Ammon's horn (tissue), 1 donor: ENCODE measurements at places on chromosomes 1 and 21.
A peak's percentile ranks its signal among the peaks of the same experiment; 100 is the strongest.

GRCh38 chr1:238272145-238272544 lies 381.4 kb upstream of the ZP4 start:
- DNase-seq = no peak

DNA sequence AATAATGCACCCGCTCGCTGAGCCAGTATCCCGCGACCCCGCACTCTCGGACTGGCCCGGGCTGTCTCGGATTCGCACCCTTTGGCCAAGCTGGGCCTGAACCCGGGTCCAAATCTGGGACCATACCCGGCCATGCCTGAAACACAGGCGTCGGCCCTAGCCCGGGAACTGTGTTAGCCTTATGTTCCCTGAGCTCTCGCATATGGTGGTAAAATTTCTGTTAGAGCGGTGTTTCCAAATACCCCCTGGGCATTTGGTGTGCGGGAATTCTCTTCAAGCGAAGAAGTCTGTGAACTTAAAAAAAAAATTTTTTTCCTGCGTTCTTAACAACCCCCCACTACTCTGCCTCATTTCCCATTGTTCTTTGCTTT lies 3.1 kb downstream of the RNF220 start:
- DNase-seq = no peak

DNA sequence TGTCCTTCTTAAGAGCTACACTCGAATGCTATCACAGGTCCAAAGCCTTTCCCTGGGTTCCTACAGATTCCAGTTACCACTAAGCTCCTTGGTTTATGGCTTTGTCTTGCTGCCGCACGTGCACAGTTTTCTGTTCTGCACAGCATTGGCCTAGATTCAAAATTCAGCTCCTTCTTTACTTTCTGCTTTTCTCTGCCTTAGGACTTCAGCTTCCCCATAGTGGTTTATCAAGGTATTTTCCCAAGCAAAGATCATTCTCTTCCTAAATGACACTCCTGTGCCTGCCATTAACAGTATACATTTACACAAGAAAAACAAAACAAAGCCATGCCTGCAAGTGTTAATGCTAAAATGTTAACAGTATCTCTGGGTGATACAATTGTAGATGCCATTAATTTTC lies 41.8 kb downstream of the PTPRU start:
- no peak for DNase-seq

GRCh38 chr1:107442551-107442950 lies 301.7 kb downstream of the NTNG1 start:
- DNase-seq = no peak

GRCh38 chr1:109793486-109794318 lies 30.0 kb upstream of the EPS8L3 start:
- peak; percentile 69 for DNase-seq

GRCh38 chr1:92446546-92446945 lies 40.2 kb downstream of the GFI1 start:
- DNase-seq = no peak

GRCh38 chr1:61263905-61264824 lies 181.8 kb downstream of the NFIA start:
- no peak for DNase-seq

- DNase-seq = no peak
Observed at GRCh38 chr1:2617971-2618470, 14.8 kb downstream of the MMEL1 start.

- DNase-seq = no peak
Observed at GRCh38 chr1:199041173-199041914, 402.5 kb downstream of the PTPRC start.

DNA sequence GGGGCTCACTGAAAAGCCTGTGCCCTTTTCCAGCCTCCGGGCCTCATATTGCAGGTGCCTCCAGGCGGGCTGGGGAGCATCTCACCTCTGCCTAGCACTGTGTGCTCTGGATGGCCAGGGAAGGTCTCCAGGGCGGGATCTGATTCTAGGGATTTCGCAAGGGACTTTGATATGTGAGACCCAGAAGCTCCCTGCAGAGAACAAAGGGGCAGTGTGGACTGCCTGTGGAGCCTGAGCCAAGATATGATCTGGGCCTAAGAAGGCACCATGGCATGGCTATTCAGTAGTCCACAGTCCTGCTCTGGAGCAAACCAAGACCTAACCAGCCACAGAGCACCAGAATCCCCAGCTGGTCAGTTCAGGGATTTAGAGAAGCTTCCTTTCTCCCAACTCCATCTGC lies 157.2 kb downstream of the ST6GALNAC5 start:
- no peak for DNase-seq

DNA sequence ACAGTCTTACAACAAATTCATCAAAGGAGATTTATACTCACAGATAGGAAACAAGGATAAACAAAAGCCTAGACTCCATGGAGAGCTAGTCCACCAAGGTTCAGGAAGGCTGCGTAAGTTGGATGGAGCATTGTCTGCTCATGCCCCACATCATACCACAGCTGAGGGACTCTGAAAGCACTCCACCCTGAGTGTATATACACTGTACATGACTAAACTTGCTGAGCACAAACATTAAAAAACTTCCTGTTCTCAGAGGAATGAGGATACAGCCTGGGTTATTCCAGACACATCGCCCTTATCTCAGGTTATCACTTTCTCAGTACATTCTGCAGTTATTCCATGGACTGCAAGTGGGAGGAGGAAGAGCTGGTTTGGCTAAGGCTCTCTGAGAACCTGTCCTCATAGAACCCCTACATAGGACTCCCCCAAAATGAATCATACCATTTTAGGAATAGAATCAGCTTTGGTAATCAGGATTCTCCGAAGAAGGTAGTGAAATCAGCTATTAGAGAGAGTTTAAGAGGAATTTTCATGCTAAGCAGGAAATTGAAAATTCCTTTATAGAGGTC lies 58.0 kb upstream of the PRMT6 start:
- no peak for DNase-seq

GRCh38 chr1:99727575-99728185 lies 38.8 kb downstream of the FRRS1 start:
- DNase-seq = no peak

- no peak for DNase-seq
Observed at GRCh38 chr1:54764922-54765561, 719 bp upstream of the PARS2 start.

DNA sequence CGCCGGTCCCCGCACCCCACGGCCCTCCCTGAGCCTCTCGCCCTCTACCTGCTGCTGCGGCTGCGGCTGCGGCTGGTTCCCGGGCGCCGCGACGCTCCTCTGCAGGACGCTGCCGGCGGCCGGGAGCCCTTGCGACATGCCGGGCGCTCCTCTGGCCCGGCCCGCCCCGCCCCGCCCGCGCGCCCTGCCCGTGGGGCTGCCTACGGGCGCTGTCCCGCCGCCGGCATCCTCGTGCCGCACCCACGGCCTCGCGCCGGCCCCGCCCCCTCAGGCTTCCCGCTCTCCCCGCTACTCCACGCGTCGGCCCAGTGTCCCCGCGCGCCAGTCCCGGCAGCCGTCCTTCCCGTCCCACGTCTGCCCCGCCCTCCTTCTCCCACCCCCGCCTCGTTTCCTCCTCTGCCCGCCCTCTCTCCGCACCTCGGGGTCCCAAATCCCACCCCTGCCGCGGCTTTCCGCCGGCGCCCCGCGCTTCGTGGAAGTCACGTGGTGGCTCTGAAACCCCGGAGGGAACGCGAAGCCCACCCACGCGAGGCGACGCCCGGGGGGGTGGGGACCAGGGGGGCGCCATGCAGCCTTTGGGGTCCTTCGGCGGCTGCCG lies at the start of gene BATF3:
BATF3 (minus strand) TSS at position 216 of the 598 bp plus-strand sequence; CDS start at position 138, 78 bp downstream.
- DNase-seq = peak; percentile 25

DNA sequence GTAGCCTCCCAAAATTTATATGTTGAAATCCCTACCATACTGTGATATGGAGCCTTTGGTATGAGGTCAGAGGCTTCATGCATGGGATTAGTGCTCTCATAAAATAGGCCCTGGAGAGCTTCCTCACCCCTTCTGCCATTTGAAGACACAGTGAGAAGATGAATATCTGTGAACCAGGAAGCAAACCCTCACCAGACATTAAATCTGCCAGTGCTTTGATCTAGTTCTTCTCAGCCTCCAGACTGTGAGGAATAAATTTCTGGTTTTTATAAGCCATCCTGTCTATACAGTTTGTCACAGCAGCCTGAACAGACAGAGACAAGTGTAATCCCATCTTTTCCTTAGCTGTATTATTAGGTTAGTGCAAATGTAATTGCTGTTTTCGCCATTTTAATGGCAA lies 88.4 kb downstream of the OLFML2B start:
- DNase-seq = no peak

DNA sequence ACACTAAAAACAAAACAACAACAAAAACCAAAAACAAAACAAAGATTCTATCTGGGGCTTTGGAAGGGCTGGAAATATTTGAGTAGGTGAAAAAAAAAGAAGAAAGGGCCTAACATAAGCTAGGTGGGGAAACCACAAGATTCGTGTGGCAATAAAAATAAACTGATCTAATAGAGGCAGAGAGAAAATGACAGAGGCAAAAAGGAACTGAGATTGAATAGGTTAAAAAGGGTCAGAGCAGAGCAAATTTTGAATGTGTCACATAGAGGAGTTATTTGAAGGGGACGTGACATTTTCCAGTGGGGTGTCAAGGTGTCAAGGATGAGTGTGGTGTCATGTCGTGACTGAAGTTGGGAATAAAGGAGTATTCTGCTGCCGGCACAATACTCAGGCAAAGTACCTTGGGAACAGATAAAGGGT lies 65.2 kb upstream of the RALGPS2 start:
- no peak for DNase-seq

DNA sequence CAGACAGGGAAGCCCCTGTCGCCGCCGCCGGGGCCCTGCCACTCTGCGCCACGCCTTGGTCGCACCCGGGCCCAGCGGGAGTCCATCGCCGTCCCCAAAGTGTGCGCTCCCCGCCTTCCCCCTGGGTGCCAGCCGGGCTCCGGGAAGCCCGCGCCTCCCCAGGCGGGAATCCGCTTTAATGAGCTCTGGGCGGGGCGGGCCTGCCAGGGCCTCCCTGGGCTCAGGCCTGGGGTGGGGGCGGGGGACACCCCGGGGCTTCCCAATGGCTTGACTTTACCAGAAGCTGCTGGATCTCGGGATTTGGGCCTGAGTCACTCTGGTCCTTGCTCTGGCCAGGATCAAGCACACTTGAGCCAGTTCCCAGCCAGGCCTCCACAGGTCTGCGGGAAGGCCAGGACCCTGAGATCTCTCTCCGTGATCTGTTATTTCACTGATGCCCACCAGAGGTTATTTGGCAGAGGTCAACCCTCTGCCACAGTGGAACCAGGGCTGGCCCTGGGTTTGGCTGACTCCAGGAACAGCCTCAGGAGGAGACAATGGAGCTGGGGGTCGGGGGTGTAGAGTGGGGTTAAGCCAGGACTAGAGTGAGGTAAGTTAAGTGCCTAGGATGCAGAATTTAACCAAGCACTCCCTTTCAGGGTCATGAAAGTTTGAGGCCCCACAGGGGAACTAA lies 178.4 kb upstream of the EDN2 start:
- DNase-seq = no peak

DNA sequence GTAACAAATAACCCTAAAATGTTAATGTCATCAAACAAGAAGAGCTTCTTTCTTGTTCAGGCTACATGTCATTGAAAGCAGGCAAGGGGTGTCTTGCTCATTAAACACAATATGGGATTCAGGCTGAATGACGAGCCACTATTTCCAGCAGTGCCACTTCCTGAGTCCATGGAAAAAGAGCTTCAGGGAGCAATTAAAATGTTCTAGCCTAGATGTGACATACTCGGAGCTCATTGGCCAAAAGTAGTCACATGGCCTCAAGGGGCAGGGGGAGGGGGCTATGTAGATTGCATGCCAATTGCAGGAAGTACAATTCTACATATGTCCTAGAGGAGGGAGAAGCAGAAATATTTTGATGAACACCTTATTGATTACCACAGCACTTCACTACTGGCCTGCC lies 685.3 kb upstream of the ADGRL2 start:
- no peak for DNase-seq

- no peak for DNase-seq
Observed at GRCh38 chr1:179813626-179814545, 63.7 kb downstream of the TOR1AIP2 start.

- DNase-seq = no peak
Observed at GRCh38 chr21:41953249-41953830, 478 bp downstream of the C2CD2 start.

DNA sequence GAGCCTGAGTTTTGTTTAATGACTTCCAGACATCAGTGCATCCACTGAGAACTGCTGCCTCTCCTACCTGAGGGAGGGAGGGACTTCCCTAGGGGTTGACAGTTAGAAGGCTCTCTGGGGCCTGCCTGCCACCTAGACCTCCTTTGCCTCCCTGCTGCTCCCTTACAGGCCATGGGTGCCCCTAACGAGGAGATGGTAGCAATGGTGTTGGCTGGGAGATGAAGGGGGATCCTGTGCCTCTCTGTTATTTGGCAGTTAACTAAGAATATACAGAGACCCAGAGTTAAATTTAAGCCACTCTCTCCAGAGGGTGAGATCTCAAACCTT lies 66.1 kb downstream of the UBE2U start:
- no peak for DNase-seq

GRCh38 chr1:239764546-239764945 lies 327.1 kb upstream of the FMN2 start:
- no peak for DNase-seq

DNA sequence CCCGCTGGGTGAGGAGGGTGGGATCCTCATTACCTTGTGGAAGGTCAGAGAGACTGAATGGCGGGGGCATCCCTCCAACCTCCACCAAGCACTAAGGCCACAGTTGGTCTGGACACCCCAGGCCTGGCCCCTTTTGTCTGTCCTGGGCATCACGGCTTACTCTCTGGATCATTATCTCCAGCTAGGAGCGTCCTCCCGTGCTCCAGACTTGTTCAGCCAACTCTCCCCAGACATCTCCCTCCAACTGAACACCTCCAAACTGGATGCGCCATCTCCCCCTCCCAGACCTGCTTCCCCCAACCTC lies 7.3 kb upstream of the GJB5 start:
- DNase-seq = no peak

DNA sequence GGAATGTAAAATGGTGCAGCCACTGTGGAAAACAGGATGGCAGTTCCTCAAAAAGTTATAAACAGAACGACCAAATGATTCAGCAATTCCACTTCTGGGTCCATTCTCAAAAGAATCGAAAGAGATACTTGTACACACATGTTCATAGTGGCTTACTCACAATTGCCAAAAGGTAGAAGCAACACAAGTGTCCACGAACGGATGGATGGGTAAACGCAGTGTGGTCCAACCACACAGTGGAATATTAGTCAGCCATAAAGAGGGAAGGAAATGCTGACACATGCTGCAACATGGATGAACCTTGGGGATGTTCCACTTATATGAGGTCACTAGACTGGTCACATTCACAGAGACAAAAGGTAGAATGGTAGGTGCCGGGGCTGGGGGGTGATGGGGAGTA lies 5.3 kb downstream of the KRTAP10-1 start:
- DNase-seq = no peak
